Activated CD4-positive, alpha-beta T cell treated with anti-CD3 and anti-CD28 coated beads, Interleukin-2, Interleukin-6, amounts not matched to agents 100 ng/mL and 50 ng/mL, durations not matched to agents 16 hours and 8 hours (primary cell): ENCODE measurements at places on chromosomes 6 and 20.

GRCh38 chr20:31608251-31608945 lies 3.3 kb downstream of the ID1 start:
- no peak for DNase-seq

GRCh38 chr6:12165297-12165696 lies 124.9 kb upstream of the EDN1 start:
- no peak for DNase-seq

DNA sequence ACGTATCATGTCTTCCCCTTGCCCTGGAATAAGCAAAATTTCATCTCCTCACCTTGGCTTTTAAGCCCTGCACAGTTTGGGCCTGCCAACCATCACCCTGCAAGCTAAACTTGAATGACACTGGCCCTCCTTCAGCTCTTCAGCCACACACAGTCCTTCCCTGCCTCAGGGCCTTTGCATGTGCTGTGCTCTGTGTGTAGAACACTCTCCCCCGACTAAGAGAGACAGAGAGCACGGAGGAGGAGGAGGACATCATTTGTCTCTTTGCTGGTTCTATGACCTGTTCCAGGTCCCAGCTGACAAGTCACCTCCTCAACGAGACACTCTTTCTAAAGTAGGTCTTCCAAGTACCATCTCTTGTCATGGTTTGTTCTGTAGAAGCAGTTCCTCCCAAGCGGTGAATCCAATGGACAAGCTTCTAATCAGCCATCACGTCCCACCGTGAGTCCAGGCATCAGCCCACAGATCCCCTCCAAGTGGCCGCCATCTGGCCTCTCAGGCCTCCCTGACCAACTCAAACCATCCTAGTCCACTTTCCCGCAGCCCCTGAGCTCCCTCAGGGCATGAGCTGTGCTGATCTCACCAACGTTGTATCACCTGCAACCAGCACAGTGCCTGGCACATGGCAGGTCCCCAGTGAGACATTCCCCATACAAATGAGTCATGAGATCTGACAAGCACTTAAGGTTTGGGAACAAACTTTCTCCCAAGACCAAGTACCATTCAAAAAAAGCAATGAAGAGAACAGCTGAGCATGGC lies 30.5 kb downstream of the NFATC2 start:
- no peak for DNase-seq

- DNase-seq, result no peak
These were observed 34.2 kb upstream of the DDR1 start for GRCh38 chr6:30849903-30850651.

DNA sequence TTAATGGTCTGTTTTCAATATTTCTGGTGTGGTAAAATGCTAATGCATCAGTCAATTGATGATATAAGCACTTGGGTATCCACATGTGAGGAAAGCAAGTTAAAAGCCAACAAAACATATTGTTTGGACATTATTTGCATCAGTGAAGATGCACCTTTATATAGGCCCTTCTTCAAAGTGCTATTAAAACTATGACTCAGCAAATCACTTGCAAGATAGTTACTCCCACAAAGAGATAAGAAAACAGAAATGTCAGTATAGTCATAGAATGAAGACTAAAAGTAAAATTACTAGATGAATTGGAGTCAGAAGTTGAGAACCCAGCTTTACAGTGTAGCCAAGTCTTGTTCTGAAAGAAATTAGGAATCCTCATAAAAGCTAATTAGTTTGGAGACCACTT lies 14.6 kb upstream of the GRM1 start:
- DNase-seq, result no peak

GRCh38 chr6:13708736-13709135 lies 2.9 kb downstream of the RANBP9 start:
- no peak for DNase-seq

- no peak for DNase-seq
These were observed 1.2 kb upstream of the ACAT2 start for GRCh38 chr6:159760602-159761057.

GRCh38 chr6:167858842-167859664 lies 32.3 kb downstream of the AFDN start:
- DNase-seq, result no peak

DNA sequence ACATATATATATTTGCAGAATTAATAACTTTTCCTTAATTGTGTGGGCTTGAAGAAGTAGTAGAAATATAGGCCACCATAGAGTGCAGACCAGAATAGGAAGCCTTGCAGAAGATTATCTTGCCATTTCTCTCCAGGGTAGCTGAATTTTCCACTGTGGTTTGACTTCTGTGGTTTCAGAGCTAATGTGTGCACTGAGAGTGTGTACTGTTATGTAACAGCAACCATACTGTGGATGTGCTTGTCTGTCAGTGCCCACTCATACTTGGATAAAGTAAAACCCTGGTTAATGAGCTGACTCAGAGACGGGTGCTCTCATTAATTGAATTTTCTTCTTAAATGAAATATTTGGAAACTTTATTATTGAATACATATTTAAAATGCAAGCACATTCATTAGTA lies 57.2 kb downstream of the CEP43 start:
- DNase-seq, result peak; percentile 69

DNA sequence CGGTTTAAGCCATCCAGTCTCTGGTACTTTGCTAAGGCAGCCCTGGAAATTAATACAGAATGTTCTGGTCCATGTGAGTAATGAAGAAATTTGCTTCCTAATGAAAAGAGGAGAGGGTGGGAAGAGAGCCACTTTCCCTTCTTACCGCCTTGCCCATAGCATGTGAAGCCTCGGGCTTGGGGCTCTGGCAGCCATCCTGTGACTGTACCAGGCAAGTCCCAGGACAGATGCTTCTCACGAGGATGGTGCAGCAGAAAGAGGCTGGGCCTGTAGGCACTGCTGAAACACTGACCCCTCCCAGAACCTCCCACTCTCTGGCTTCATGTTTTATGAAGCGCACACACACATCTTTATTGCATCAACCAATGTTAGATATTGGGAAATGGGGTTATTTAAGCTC lies 74.8 kb downstream of the IYD start:
- no peak for DNase-seq

- DNase-seq, result no peak
These were observed 96.8 kb downstream of the ADTRP start for GRCh38 chr6:11681770-11682169.

DNA sequence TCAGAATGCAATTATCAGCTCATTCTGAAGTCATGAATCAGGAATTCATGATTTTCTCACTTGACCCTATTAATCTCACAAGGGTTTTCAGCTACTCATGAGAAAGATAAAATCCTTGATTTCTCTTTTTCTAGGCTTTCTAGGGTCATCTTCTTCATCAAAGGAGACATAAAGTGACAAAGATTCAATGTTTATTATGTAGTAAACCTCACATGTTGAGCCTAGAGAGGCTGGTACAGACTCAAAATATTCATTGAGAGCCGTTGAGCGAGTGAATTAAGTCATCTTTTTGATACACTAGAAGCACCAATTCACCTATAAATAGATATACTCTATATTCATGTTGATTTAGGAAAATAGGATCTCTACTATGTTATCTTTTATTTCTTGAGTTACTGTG lies 104.8 kb upstream of the TRAF3IP2 start:
- DNase-seq, result no peak
